Smooth muscle cell of the pulmonary artery (primary cell): ENCODE measurements at places on chromosomes 4 and X. TPM values are rescaled to one million over a fixed set of nuclear protein-coding genes. Genes with fewer than 3 reads are reported as not detected.

NAP1L3 gene
- total RNA-seq: 6.8 and 8.3 TPM in 2 replicates

PHKA1 gene
- total RNA-seq: 9.3 and 17.1 TPM in 2 replicates

IBSP gene
- 1.9 and 2.2 TPM in 2 replicates for total RNA-seq

CYP2U1 gene
- 15.9 and 17.1 TPM in 2 replicates for total RNA-seq

PCSK1N gene
- total RNA-seq: 0.46 and 10.7 TPM in 2 replicates

FDCSP gene
- not detected in 2 replicates for total RNA-seq

TEC gene
- total RNA-seq: 0.20 and 0.26 TPM in 2 replicates

DCLK2 gene
- total RNA-seq: 6.9 and 14.2 TPM in 2 replicates

HDX gene
- total RNA-seq: 4.8 and 5.2 TPM in 2 replicates

PRR27 gene
- total RNA-seq: not detected in 2 replicates
